ENCODE measurements at places on chromosomes 4 and X. TPM values are rescaled to one million over a fixed set of nuclear protein-coding genes. Genes with fewer than 3 reads are reported as not detected.

Gene GPR34
- total RNA-seq = 3.7 TPM

Gene UBA1
- total RNA-seq = 181 TPM

Gene MAGEC3
- not detected for total RNA-seq

Gene FAM47E
- total RNA-seq = 4.6 TPM

Gene PRDM8
- 2.2 TPM for total RNA-seq

Gene QRFPR
- total RNA-seq = not detected

Gene SOWAHB
- not detected for total RNA-seq

Gene SLITRK4
- total RNA-seq = 65.4 TPM

Gene GJB1
- total RNA-seq = 0.24 TPM

Gene FABP2
- total RNA-seq = 0.15 TPM

Gene TEX13C
- not detected for total RNA-seq

Gene SSX2
- total RNA-seq = not detected

Gene SUPT20HL1
- not detected for total RNA-seq

Gene AMER1
- 10.0 TPM for total RNA-seq

Gene APLN
- not detected for total RNA-seq

Gene ARHGEF38
- not detected for total RNA-seq

Gene NXF2
- total RNA-seq = not detected

Gene F8A2
- not detected for total RNA-seq

Gene CXCL3
- total RNA-seq = not detected

Gene TCEAL7
- 1.7 TPM for total RNA-seq

Gene TMEM35A
- 0.49 TPM for total RNA-seq

Gene SERTM2
- not detected for total RNA-seq

Gene PSAPL1
- not detected for total RNA-seq

Gene RAB41
- not detected for total RNA-seq

Gene CD40LG
- total RNA-seq = not detected

Gene FGF13
- total RNA-seq = 13.5 TPM

Gene FAM241A
- 7.0 TPM for total RNA-seq

Gene SPANXA1
- not detected for total RNA-seq

Gene DCAF4L1
- 1.7 TPM for total RNA-seq

Gene CXorf65
- not detected for total RNA-seq

Gene HTRA3
- 19.4 TPM for total RNA-seq

Gene TLL1
- total RNA-seq = 0.98 TPM

Gene GYPA
- not detected for total RNA-seq

Gene AMBN
- total RNA-seq = not detected

Measured in gastrocnemius medialis (tissue), 4 donors.